ENCODE measurements at places on chromosomes 4 and X.

DNA sequence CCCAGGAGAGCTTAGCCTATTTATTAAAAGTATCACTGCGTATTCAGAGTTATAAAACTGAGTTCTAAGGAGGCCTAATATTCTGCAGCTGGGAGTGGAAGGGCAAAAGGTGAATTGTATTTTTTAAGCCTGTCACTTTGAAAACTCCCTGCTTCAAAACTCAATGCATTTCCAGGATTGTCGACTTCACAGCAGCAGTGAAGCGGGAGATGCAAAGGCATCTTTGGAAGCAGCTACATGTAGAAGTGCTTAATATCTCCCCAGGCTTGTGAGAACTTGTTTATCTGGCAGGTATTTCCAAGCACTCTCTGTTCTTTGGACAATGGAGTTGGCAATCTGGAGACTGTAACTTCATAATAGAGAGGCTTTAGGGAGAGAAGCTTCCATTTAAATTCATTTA, 717.5 kb upstream of the SLIT2 start:
- no peak for DNase-seq

DNA sequence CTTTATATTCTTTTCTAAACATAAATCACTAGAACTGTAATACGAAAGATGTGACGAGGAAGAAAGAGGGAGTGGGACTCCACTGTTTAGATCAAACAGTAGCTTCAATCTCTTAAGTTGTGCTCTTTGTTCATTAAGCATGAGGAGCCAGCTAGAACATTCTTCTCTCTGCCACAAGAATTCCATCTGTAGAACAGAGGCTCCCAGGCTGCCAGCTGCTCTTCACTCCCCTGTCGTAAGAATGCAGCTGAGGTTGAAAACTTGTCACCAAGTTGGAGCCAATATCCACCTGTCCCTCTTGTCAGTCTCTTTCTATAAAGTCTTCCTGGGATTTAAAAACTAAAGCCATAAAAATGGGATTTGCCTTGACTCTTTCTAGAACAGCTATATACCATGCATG, 65.0 kb upstream of the SEC24B start:
- DNase-seq, result no peak

DNA sequence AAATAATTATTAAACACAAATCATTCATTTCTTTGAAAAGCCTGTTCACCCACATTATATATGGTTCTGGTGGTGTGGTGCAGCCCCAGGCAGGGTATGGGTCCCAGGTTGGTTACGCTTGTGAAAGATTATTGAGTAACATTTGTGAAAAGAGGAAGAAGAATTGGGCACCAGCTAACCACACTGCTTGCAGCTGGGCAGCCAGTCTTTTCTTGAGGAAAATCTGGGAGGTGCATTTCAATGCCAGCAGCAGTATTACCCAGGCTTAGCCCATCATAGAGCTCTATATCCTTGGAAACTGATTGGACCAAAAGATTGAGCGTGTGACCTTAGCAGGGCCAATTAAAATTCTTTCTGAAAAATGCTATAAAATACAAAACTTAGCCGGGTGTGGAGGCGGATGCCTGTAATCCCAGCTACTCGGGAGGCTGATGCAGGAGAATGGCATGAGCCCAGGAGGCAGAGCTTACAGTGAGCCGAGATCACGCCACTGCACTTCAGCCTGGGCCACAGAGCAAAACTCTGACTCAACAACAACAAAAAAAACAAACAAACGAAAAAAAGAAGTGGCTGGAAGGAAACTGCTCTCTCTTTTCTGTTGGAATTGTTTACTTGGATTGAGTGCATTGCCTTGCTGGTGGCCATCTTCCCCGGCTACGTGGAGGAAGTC, 9.7 kb upstream of the PLAC8 start:
- no peak for DNase-seq

DNA sequence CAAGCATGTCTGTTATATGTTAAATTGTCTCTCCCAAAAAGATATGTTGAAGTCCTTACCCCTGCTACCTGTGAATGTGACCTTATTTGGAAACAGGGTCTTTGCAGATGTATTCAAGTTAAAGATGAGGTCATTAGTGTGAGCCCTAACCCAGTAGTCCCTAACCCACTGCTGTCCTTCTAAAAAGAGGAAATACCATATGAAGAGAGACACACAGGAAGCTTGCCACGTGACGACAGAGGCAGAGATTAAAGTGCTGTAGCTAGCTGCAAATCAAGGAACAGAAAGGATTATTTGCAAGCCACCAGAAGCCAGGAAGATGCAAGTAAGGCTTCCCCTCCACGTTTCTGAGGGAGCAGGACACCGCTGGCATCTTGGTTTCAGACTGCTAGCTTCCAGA, 150.1 kb downstream of the HNRNPD start:
- no peak for DNase-seq

DNA sequence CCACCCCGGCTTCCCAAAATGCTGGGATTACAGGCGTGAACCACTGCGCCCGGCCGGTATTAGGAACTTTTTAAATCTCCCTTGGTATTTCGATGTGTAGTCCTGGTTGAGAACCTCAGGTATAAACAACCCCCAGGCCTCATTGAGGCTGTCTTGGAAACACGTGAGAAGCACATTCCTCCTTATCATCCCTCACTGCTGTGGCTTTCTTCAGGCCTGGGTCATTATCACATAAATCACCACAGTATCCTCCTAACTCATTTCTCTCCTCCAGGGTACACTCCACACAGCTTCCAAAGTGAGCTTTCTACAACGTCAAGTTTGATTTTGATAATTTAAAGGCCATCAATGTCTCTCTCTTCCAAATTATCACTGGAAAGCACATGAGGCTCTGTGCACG, 198.2 kb downstream of the DCHS2 start:
- DNase-seq, result no peak

- DNase-seq, result no peak
Observed at GRCh38 chr4:42361456-42361855, 35.8 kb upstream of the SHISA3 start.

GRCh38 chr4:182918044-182918607, 940 bp upstream of the DCTD start:
- no peak for DNase-seq

GRCh38 chr4:7960790-7961655, 21.4 kb upstream of the AFAP1 start:
- peak; percentile 64 for DNase-seq

GRCh38 chr4:93199492-93199891, 629.1 kb upstream of the ATOH1 start:
- DNase-seq, result no peak

- DNase-seq, result peak; percentile 17
Observed at GRCh38 chr4:77240469-77241066, 83.6 kb downstream of the CCNG2 start.

- DNase-seq, result no peak
Observed at GRCh38 chr4:98573791-98574190, 84.6 kb downstream of the TSPAN5 start.

GRCh38 chr4:70739496-70740337, 18.0 kb downstream of the RUFY3 start:
- DNase-seq, result no peak

DNA sequence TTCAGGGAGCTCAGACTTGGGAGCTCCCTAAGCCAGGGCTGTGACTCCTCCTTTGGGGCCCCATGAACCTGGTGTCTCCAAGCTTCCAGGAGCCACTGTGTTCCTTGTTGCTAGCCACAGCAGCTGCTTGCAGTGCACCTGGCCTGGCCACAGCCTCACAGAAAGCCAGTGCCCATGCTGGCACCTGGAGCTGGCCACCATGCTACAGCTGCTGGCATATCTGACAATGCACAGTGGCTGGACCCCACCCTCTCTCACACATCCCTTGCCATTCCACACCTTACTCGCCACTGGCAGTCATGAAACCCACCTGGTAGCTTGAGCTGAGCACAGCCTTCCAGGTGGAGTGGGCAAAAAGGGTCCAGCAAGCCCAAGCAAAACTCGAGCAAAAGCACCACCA, 441.7 kb downstream of the ARAP2 start:
- DNase-seq, result no peak

GRCh38 chrX:105460376-105460775, 239.9 kb upstream of the TEX13A start:
- no peak for DNase-seq

DNA sequence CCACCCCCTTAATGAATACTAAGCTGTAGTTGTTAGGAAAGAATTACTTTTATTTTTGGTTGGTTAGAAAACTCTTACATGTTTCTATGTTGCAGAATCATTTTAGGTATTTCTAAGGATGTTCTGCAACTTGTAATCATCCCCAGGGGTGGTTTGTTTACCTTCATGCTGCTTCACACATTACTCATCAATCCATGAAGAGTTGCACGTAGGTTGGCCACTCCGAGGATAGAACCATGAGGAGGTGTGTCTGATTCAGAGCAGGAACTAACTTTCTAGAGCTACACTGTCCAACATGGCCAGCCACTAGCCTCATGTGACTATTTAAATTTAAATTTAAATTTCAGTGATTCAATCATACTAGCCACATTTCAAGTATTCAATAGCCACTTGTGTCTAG, 127.2 kb upstream of the FRMPD4 start:
- no peak for DNase-seq

DNA sequence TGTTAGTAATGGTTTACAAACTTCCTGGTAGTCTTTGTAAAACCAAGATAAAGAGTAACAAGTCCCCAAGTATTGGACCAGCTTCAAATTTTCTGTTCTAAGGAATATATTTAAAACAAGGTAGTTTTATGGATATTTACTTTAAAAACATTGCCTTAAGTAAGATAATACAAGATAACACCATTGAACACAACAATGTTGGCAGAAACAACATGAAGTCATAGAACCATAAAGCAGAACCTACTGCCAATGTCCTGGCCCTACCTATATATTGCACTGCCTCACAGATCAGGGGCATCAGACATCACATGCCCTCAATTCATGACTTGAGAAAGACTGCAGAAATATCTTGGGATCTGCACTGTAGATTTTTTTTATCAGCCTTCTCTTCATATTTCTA, 1176.2 kb downstream of the PCDH7 start:
- no peak for DNase-seq

Data from T-helper 2 cell (primary cell).